ENCODE measurements at places on chromosomes 6 and 20.

DNA sequence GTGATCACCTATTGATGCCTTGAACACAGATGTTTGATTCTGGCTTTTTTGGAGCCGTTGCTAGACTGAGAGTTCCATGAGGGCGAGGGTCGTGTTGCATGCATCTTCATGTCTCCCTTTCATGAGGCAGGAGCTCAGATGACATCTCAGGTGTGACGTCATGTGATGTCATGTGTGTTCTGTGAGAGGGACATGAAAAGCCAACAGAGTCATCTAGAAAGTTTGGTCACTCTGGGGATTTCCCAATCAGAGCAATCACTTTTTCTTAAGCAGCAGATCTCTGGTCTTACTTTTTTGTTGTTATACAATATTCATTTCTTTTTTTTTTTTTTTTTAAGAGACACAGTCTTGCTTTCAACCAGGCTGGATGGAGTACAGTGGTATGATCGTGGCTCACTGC, 411.8 kb downstream of the PREX1 start:
- DNase-seq = no peak

DNA sequence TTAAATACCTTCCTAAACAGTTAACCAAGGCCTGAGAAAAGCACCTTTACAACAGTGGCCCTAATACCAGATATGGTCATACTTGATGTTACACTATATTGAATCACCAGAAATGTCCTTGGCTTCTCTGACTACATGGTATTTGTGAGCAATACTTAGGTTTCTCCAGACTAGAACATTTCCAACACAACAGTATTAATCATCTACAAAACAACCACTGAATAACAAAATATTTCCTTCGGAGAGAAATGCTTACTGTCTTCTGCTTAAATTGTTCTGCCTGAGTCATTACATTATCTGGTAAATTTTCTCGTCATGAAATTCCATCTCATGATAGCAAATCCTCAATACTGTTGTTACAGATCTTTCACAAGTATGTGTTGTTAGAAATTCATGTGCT, 252.9 kb upstream of the RUNX2 start:
- no peak for DNase-seq

DNA sequence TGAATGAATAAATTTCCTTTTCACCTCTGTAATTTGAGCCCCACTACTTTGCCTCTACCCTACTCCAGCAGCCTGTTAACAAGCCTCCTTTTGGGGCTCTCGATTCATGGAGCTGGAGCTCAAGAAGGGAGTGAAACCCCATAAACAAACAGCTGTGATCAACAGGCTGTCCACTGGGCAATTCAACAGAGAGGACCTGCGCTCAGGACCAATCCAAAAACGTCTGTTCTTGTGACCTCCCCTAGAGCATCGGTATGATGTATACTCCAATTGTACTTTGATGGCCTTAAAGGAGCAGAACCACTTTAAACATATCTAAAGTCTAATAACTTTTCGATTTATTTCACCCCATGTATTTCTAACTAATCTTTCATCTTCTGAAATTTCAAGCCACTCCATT, 37.4 kb downstream of the HIVEP2 start:
- DNase-seq = no peak

DNA sequence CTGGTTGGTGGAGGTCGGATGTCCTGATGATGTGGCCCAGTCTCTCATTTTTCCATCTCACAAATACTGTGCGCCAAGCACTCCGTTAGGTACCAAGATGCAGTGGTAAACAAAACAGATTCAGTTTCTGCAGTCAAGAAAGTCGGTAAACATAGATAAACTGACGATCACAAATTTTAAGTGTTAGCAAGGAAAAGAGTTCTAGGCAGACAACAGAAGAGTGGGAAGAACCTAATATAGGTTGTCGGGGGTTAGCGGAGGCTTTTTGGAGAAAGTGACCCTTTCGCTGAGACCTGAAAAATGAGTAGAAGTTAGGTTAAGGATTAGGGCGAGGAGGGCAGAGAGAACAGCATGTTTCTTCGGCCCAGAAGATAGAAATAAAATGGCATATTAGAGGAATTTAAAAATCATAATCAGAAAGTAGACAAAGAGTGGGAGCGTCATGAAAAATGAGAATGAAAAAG, 514 bp downstream of the ORC3 start:
- no peak for DNase-seq

DNA sequence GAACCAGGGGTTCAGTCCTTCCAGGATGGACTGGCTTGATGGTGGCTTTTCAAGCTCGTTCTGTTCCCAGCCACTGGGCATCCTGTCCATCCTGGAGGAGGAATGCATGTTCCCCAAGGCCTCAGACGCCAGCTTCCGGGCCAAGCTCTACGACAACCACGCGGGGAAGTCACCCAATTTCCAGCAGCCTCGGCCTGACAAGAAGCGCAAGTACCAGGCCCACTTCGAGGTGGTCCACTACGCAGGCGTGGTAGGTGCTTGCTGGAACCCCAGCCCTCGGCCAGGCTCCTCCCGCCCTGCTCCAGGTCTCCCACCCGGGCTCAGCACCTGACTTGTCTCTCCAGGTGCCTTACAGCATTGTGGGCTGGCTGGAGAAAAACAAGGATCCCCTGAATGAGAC, 34.0 kb downstream of the MYH7B start:
- DNase-seq = no peak

GRCh38 chr6:116405138-116405537, 34.4 kb downstream of the DSE start:
- no peak for DNase-seq

- no peak for DNase-seq
Observed at GRCh38 chr6:160124007-160124406, 2.4 kb downstream of the SLC22A1 start.

GRCh38 chr20:24790746-24791283, 158.3 kb upstream of the CST7 start:
- DNase-seq = no peak

DNA sequence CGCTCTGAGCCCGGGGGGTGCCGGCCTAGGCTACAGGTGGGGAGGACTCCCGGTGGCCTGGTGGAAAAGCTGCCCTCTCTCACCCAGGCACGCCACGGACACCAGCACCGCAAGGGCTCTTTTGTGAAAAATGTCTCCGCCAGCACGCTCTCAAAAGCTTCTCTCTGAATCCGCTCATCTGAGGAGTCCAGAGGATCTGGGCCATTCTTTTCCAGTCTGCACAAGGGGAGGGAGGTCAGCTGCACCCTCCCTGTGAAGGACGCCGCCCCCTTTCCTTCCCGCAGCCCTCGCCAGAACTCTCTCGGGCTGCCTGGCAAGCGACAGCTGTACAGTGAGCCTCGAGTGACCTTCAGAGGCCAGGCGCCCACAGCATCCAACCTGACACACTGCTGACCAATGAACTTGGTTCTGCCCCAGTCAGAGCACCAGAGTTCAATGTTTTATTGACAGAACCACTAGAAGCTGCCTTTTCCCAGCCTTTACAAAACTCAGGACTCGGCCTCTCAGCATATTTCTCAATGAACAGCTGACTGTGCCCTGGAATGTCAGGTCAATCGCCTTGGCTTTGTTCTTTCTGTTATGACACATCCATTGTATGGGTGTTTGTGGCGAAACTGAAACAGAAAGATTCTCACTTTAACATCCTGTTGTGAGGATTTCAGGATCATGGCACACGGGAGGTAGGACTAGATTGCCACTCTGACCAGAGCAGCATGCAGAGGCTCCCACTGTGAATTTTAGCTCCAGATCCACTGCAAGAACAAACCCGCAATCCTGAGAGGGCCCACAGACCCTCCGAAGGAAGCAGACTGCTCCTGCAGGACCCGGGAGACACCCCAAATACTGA, 26.7 kb downstream of the SERPINB9 start:
- DNase-seq = no peak

DNA sequence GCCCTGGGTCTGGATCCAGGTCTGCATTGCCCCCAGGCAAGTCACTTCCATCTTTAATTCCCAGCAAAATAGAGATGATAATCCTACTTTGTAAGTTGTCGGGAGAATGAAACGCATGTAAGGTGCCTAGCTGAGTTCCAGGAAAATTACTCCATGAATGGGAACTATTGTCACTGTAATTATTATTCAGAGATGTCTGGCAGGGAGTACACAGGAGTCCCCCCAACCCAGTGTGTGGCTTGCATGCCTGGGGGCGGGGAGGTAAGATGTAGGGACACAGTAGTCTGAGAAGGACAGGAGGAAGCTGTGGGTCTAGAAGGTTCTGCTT, 85.4 kb downstream of the CD40 start:
- no peak for DNase-seq

- no peak for DNase-seq
Observed at GRCh38 chr6:53987522-53987888, 123.7 kb upstream of the MLIP start.

DNA sequence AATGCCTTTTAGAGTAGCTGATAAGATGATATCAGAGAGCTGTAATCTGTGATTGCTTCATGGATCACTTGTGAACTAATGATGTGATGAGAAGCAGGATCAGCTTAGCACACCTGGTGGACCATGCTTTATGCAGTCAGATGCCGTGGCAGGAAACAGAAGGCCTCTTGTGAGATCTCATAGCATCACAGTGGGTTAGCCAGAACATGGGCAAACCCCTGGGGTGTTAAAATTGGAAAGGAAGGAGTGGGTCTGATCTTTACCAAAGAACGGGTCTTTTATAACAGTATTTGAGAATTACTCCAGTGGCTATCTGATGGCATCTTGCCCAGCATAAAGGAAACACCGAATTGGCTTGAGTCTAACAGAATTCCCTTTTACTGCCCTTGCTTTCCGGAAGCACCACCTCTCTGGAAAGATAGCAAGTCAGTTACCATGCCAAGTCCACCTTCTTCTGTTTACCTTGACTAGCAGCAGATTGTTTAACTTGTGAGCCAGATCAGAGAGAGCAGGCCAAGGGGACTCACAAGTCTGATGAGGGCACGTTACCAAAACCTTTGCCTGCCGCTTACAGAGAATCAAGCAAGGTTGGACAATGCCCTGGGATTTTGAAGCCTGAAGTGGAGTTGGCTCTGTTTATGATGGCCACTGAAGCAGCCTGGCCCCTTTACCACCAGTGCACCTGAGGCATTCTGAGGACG, 20.9 kb upstream of the SRF start:
- no peak for DNase-seq

GRCh38 chr20:19354950-19355349, 142.5 kb downstream of the SLC24A3 start:
- DNase-seq = no peak

- DNase-seq = no peak
Observed at GRCh38 chr20:61311656-61312387, 59.8 kb downstream of the CDH4 start.

GRCh38 chr20:1800180-1800579, 95.0 kb upstream of the SIRPA start:
- DNase-seq = no peak

GRCh38 chr6:147195510-147195909, 8.7 kb upstream of the STXBP5 start:
- no peak for DNase-seq

All from SHP77 treated with DMSO at 0.1 percent for 48 hours (cell line).